Activated T-cell treated with anti-CD3 and anti-CD28 coated beads, Interleukin-2, amount 50 U/mL, for 4 hours (primary cell): ENCODE measurements at places on chromosomes 16 and 17. TPM values are rescaled to one million over a fixed set of nuclear protein-coding genes. Genes with fewer than 3 reads are reported as not detected.

- DNase-seq: no peak
These were observed 122.4 kb upstream of the NUDT7 start for GRCh38 chr16:77599793-77600415.

Gene CPNE7
- 19.1 TPM for total RNA-seq

DNA sequence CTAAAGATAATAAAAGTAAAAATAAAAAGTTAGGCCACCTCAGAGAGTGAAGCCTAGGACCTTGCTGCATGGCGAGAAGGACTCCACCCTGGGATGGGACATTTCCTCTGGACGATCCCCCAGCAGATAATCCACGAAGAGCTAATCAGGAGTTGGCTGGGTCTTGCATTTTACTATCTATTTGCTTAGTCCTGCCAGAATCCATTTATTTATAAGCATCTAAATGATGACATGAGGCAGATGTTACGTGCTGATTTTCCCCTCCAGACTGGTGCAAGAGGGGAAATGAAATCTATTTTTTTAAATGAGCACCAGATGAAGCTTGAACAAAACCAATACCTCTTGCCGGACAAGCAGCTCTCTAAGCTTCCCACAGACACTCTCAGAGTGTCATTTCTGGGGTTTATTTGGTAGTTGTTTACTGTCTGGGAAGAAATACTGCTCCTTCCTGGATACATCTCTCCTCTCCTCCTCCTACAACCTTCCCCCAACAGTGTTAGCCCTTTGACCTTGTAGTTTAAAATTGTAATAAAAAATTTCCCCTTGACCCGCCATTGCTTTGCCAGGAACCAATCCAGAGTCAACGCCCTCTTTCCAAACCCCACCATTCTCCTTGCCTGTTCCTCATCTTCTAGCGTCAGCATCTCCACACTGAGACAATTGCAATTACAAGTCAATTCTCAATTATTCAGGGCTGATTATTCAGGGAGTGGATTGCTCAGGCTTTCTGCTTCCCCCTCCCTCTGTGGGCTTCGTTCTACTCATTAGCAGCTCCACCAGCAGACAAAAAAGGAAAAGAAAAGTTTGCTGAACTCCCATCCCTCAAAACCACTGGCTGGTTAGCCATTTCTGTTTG, 63.0 kb downstream of the GSG1L start:
- DNase-seq: no peak

DNA sequence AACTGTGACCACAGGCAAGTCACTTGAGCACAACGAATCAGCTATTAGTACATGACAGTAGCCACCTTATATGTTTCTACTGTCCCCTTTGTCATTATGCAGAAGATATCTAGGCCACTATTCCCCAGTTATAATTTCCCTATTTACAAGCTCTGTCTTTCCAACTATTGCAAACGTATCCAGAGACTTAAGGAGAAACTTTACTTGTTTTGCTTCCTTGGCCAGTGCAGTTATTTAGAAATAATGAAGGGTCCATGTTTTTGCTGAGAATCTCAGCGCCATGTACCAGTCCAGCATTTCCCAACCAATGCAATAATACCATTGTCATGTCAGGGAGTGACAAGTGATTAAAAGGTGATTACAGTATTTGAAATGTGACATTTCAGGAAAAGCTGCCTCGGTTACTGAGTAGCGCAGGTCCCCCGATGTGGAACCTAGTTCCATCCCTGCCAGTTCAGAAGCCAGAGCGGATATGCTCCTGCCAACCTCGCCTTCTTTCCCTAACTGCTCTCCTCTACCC, 743 bp downstream of the ZNF624 start:
- DNase-seq: no peak

Gene HOXB1
- not detected for total RNA-seq

DNA sequence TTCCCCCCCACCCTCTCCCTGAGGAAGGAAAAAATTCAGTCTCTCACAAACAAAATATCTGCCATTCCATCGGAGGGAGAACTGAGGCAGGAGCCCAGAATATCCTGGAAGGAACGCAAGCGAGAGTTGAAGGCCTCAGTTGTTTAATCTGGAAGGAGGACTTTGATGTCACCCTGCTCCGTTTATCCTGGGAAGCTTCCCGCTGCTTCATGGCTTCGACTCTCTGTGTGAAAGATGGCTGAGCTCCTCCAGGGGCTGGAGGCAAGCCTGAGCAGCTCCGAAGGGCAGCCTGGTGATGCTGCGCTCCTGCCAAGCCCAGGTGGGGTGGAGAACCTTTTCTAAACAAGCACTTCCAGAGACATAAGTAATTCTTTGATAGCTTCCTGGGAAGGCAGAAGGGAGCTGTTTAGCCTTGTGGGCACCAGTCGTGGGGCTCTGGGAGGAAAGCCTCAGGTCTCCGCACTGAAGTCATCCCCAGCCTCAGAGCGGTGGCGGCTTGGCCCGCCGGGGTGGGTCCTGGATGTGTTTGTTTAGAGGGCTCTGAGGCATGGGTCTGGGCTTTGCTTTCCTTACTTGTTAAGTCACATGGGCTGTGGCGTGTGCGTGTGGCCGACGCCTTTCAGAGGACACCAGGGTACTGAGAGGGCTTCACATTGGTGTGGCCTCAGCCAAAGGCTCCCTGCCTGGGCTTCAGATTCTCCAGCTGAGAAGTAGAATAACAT, 7.9 kb downstream of the NKD1 start:
- no peak for DNase-seq

DNA sequence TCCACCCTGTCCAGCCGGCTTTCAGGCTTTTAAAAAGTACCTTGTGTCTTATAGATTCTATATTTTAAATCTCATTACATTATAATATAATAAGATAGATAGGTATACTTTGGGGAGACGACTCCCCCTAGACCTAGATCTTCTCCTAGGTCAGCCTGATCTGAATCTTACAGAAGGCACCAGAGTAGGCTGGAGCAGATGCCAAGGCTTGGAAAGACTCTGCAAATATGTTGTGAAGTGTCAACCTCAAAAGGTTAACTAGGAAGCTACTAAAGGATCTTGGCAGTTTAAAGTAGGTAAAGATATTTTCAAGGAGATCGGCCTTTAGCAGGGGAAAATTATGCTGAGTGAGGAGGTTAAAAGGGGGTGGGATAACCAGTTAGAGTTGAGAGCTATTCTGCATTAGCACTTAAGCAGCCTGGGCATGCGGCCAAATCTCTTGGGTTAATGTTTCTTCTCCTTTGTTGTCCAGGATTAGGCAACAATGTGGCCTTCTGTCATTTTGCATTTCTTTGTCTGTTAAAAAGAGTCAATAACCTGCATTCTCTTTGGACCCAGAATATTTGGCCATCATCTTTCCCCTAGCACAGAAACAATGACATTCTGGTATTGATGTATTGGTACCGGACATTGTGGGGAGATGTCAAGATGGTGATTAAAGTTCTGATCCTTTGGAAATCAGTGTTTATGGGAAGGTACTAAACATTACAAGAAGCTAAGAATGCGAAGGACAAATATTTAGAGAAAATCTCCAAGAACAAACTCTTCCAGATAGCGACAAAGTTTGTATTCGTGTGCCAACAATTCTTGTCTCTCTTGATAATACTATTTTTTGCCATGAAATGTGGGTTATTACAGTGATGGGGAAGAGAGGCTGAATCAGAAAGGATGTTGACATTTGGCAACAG, 51.2 kb upstream of the DHX40 start:
- DNase-seq: no peak

Gene TSC2
- 94.5 TPM for total RNA-seq

Gene KCNH6
- total RNA-seq: not detected

GRCh38 chr17:8855477-8856204, 11.8 kb downstream of the PIK3R6 start:
- DNase-seq: no peak
